NCI-H524 (cell line): ENCODE measurements at places on chromosomes 3 and 15.

- no peak for DNase-seq
These were observed 42.1 kb downstream of the CRABP1 start for GRCh38 chr15:78382114-78382880.

DNA sequence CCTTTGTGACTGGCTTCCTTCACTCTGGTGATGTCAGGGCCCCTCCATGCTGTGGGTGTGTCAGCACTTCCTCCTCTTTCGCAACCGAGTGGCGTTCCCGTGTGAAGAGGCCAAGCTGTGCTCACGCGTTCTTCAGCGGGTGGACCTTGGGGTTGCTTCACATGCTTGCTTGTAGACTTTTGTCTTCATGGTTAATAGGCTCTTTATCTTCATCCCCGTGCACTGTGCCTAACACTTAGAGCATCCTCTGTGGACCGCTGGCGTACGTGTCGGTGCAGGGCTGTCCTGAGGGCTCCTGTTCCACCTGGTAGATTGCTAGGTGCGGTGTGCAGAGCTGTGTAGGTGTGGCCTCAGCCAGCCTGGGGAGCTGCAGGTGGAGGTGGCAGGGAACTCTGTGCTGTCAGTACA is 182.3 kb downstream of the OR4M2 start:
- DNase-seq = no peak

DNA sequence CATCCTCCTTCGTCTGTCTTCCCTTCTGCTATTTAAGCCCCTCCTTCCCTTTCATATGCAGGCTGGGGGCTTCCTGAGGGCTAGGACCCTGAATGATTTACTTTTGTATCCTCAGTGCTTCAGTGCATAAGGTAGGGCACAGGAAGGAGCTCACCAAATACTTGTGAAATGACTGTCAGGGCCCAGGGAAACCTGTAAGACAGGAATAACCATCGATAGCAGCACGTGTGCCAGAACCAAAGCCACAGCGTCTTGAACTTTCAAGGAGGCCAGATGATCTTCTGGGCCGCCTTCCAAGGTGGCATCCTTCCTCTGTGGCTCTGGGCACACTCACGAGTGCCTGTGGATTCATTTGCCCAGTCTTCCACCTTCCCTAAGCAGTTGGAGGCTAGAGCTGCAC is 3.9 kb downstream of the TMED3 start:
- DNase-seq = no peak

DNA sequence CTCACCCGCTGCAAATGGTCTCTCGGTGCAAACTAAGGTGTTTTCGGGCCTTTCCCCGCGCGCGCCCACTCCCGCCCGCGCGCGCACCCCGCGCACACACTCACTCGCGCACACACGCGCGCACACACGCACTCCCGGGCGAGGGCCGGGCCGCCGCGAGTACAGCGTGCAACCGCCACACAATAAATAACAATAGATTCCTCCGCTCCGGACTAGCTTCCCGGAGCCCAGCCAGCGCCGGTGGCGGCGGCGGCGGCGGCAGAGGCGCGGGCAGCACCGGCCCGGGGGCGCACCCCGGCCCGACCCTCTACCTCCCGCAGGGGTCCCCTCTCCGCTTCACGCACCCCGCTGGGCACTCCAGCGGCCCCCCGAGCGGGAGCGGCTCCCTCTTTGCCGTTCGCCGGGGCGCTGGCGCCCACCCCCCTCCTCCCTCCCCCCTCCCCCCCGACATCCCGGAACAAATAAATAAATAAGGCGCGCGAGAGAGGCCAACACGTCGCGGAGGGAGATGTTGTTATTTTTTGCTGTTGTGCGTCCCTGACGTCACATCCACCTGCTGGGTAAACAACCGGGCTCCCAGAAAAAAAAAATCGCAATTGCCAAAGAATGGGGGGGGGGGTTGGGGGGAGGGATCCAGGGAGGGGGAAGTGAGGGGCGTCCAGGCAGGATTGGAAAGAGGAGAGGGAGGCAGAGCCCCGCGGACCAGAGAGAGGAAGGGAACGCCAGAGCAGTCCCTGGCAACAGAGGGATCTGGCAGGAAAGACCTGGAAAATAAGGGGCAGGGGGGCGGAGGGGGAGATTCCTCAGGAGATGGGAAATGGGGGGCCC is at the start of gene FOXP1:
FOXP1 (minus strand) TSS at position 163 of the 828 bp plus-strand sequence. CDS start 385,347 bp downstream, outside the sequence.
- DNase-seq = peak; percentile 32

- no peak for DNase-seq
These were observed 30.7 kb upstream of the IGSF10 start for GRCh38 chr3:151491525-151491924.

- DNase-seq = no peak
These were observed 411.7 kb downstream of the NAALADL2 start for GRCh38 chr3:175270866-175271265.

DNA sequence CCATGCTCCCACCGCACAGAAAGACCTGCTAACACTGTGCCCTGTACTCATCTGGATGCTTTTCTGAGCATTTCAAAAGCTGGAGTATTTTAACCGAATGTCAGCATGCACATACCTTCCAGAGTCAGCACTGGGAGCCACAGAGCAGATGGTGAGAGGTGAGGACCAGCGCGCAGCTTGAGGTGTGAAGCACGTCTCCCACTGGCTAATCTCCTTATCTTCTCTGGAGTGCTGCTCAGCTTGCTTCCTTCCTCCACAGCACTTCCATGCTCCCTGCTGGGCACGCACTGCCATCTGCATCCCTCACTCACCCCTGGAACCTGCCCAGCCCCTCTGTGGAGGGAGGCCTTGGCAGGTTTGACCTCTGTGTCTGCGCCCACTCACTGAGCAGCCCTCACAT is at the start of gene GNB5:
GNB5 (minus strand) TSS at position 186 of the 400 bp plus-strand sequence. CDS start 6,716 bp downstream, outside the sequence.
- DNase-seq = peak; percentile 99

DNA sequence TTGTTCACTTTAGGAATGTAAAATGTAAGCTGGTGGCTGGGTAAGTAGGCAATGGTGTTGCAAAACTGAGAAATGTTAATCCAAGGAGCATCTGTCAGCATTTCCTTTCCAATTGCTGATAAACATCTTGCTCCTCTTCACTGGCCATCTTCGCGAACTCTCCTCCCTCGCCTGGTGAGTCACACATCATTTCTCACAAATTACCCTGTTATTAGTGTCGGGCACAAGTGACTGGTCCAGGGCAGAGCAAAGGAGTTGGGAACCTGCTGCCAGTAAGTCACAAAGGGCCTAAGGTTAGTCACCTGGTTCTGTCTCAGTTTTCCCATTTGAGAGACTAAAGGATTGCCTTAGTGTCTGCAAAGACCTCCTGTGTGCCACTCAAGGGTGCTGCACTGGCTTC is 13.0 kb downstream of the CERS3 start:
- DNase-seq = no peak

DNA sequence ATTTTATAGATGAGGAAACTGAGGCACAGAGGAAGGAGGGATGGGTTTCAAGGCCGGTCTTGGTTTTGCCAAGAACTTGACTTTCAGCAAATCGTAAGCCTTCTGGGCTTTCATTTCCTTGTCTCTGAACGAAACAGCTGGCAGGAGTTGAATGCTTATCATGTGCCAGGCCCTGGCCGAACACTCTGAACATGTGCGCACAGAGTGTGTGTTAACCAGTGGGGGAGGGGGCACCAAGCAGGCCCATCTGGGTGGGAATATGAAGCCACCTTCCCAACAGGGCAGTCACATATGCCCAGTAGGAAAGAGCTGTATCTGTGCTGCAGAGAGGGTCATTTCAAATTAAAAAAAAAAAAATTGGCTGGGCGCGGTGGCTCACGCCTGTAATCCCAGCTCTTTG is 29.3 kb downstream of the ZNF710 start:
- peak; percentile 30 for DNase-seq

- DNase-seq = no peak
These were observed 1185.8 kb upstream of the ALCAM start for GRCh38 chr3:104180906-104181305.

- DNase-seq = no peak
These were observed 19.9 kb upstream of the ALPK3 start for GRCh38 chr15:84797212-84797611.

DNA sequence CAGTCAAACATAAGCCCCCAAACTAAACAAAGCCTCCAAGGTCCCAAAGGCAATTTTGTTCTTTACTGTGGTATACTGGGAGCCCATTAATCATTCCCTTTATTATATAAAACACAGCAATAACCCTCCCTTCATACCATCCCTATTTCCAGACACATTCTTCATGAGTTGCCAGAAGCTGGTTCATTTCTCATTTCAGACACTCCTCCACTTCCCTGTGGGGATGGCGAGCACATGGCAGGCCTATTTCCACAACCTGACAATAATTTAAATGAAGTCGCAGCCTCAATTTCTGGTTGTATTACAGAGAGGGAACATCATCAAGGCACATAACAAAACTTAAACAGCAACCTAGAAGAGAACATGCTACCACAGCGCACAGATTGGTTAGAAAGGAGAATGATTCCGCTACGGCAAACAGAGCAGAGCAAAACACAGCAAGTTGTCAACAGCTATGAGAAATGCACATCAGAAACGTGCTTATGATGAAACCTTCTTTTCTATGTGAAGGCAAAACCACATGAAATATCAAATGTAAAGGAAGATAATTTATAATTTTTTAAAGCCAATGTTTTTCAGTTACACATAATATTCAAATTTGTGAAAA is 63.3 kb upstream of the ARHGEF3 start:
- no peak for DNase-seq

DNA sequence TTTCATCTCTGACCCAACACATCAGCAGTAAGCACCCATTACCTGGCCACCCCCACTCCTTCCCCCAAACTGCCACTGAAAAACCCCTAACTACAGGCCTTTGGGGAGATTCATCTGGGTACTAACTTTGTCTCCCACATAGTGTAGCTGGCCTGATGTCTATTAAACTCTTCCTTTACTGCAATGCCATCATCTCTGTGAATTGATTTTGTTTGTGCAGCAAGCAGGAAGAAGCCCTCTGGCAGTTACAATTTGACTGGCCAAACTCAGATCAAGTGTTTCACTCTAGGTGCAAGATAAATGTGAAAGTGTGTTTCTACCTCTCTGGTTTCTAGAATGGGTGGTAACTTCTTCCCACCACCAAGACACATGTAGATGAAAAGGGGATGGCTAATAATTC is 26.7 kb upstream of the OR5K4 start:
- no peak for DNase-seq

GRCh38 chr3:45642731-45643152 is 46.5 kb upstream of the SACM1L start:
- DNase-seq = peak; percentile 79

GRCh38 chr3:187906920-187907319 is 161.7 kb upstream of the BCL6 start:
- DNase-seq = no peak

DNA sequence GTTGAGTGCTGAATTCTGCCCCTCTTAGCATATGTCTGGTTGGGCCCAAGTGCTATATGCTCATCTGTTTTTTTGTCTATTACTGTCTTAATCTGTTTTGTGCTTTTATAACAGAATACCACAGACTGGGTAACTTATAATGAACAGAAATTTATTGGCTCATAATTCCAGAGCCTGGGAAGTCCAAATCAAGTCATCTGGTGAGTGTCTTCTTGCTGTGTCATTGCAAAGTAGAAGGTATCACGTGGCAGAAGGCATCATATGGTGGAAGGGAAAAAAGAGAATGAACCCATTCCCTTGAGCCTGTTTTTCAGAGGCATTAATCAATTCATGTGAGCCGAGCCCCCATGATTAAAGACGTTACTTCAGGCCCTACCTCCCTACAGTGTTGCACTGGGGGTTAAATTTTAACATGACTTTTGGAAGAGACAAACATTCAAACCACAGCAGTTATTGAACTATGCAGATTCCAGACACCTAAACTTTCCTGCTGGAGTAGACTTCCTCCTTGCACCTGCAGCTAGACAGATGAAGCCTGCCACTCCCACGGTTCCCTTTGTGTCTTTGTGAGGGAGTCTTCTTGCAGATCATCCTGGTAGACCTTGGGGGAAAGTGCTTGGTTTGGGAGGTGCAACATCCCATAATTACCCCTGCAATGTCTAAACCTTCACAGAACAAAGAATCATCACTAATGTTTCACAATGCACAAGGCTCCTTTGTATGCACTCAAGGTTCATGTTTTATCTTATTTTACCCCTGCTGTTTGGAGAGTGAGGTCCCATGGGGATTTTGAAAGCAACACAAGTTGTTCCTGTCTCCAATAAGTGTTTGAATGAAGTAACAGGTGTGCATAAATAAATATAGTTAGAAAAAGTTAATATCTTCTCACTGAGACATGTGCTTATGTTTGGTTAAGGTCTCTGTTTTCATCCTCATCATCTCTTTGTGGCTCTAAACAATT is 64.7 kb upstream of the XCR1 start:
- DNase-seq = no peak

DNA sequence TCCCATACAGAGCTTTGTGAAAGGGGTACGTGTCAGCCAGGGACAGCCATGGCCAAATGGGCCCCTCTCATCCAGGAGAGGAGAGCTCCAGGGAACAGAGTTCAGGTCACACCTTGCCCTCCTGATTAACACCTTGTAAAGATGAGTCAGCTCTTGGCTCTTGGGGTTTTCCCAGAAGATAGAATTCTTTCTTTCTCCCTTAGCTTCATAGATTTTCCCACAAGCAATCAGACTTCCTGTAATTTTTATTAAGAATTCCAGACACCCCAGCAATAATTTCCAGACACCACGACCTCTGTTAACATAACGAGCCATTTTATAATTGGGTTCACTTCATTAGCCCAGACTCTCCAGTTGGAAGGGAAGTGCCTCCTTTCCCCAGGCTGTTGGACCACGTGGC is 86.4 kb downstream of the LRTM1 start:
- DNase-seq = no peak

DNA sequence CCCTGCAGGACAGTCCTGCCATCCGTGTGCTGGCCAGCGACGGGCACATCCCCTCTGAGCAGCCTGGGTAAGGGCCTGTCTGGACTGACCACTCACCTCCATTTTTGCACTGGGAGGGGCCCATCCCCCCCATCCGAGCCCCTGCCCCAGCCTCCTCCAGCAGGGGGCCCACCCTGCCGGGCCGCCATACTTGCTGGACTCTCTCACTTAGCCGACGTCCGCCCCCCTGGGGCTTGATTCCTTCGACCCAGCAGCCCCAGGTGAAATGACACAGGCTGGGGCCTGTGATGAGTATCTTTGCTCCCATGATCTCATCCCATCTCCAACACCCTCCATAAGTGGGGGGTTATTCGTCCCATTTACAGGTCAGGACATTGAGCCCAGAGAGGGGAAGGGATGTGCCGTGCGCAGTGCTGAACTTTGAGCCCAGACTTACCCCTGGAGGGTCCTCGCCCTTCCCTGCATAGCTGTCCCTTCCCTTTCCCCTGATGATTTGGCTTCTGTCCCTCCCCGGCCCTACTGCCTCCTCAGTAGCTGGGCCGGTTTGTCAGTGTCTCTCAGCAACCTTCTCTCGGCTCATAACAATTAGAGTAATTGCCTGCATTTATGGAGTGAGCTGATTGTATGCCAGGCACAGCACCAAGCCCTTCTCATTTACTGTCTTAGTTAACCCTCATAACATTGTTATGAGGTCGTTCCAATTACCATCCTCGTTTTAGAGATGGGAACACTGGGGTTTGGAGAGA is 4.2 kb downstream of the LMAN1L start:
- DNase-seq = no peak

GRCh38 chr3:125179143-125179883 is 33.2 kb downstream of the SLC12A8 start:
- DNase-seq = no peak
